CD4-positive, CD25-positive, alpha-beta regulatory T cell (primary cell): ENCODE measurements at places on chromosomes 7 and 10.

DNA sequence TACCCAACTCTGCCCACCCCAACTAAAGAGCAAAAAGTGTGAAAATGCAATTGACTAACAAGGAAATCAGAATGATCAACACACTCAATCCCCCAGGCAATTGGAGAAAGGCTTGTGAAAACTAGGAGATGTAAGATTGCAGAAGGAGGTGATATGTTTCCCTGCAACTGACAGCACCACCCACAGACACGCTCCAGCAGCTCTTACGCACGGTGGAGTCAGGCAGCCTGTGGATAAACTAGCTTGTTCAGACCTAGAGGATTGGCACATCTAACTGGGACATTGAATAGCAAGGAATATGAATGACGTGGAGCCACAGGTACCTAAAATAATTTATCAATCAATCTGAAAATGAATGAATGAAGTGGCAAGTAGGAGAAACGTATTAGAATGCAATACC is 125.7 kb upstream of the MYO3A start:
- no peak for DNase-seq

GRCh38 chr7:128323040-128323439 is 20.7 kb downstream of the RBM28 start:
- DNase-seq: no peak

- DNase-seq: no peak
These were observed 1115.3 kb downstream of the REEP3 start for GRCh38 chr10:64636461-64636860.

GRCh38 chr7:87511510-87511909 is 36.0 kb upstream of the ABCB4 start:
- no peak for DNase-seq

DNA sequence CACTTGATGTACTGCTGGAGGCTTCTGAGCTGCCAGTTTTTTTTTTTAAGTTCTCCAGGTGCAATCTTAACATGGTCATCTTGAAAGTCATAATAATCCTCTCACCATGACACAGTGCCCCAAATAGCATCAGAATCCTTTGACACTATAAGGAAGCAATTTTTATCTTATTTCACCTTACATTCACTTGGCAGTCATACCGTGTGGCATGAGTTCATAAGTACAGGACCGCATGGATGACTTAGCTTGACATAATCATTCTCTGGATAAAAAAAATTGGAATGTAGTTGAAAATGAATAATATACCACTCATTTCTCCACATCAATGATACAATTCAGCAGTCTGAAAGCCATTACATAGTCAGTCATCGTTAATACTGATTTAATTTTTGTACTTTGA is 25.6 kb upstream of the TMEM196 start:
- DNase-seq: no peak
